SK-N-SH (cell line): ENCODE measurements at places on chromosomes 13 and 19. TPM values are rescaled to one million over a fixed set of nuclear protein-coding genes. Genes with fewer than 3 reads are reported as not detected.

DNA sequence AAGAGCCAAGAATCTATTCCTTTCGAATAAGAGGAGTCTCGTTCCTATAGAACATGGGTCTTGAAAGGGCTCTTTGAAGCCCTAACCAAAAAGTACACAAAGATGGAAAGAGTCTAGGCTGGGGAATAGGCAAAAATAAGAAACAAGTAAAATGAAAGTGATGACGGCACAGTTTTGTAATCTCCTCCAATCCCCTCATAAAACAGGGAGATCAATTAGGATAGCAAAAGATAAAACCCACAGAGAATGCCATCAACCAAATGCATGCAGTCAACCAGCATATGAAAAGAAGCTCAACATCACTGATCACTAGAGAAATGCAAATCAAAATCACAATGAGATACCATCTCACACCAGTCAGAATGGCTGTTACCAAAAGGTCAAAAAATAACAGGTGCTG is 122.4 kb upstream of the LSM14A start:
- no peaks in the 10 kb centered on the region for H3K36me3 ChIP-seq
- H3K4me1 ChIP-seq = no peaks in the 10 kb centered on the region
- no peak overlapping the region for H3K4me3 ChIP-seq
- no peak for DNase-seq

- peak overlapping the region; percentile 99 for H3K27ac ChIP-seq
- H3K27me3 ChIP-seq = no peaks in the 10 kb centered on the region
- H3K4me1 ChIP-seq = 0 out of 2 replicates have a peak, but pooled peaks cover 4% of the 10 kb centered on the region
Observed at GRCh38 chr19:13154911-13155471, 4.8 kb downstream of the IER2 start.

DNA sequence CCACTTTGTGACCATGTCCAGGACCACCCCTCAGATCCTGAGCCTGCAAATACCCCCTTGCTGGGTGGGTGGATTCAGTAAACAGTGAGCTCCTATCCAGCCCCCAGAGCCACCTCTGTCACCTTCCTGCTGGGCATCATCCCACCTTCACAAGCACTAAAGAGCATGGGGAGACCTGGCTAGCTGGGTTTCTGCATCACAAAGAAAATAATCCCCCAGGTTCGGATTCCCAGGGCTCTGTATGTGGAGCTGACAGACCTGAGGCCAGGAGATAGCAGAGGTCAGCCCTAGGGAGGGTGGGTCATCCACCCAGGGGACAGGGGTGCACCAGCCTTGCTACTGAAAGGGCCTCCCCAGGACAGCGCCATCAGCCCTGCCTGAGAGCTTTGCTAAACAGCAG is 7.7 kb upstream of the CEACAM7 start:
- H3K4me1 ChIP-seq = no peaks in the 10 kb centered on the region
- no peaks in the 10 kb centered on the region for H3K27me3 ChIP-seq
- no peak overlapping the region for H3K27ac ChIP-seq
- no peak overlapping the region for H3K4me3 ChIP-seq
- H3K36me3 ChIP-seq = no peaks in the 10 kb centered on the region
- no peak for DNase-seq

GRCh38 chr13:45702869-45703391 is 810 bp downstream of the CBY2 start:
- no peaks in the 10 kb centered on the region; the same call in 1 of the 2 replicates for H3K27me3 ChIP-seq
- H3K4me3 ChIP-seq = no peak overlapping the region
- H3K4me1 ChIP-seq = no peaks in the 10 kb centered on the region
- H3K36me3 ChIP-seq = no peaks in the 10 kb centered on the region
- no peak for DNase-seq

- no peak overlapping the region for H3K27ac ChIP-seq
- no peak overlapping the region for H3K4me3 ChIP-seq
- no peak for DNase-seq
- H3K4me1 ChIP-seq = no peaks in the 10 kb centered on the region
- H3K36me3 ChIP-seq = no peaks in the 10 kb centered on the region
Observed at GRCh38 chr13:96490496-96490989, 400.6 kb downstream of the HS6ST3 start.

Gene TTYH1
- polyA plus RNA-seq = 0.05 and 0.21 TPM in 2 replicates

GRCh38 chr13:25280396-25280795 is 6.9 kb downstream of the MTMR6 start:
- H3K4me3 ChIP-seq = no peak overlapping the region
- H3K27me3 ChIP-seq = no peaks in the 10 kb centered on the region
- H3K27ac ChIP-seq = no peak overlapping the region
- H3K4me1 ChIP-seq = no peaks in the 10 kb centered on the region
- DNase-seq = no peak

- peaks cover 15% of the 10 kb centered on the region for H3K4me1 ChIP-seq
- H3K27ac ChIP-seq = no peak overlapping the region
- peaks cover 25% of the 10 kb centered on the region for H3K36me3 ChIP-seq
Observed at GRCh38 chr19:55383279-55384130, 587 bp downstream of the TMEM238 start.

Gene ZNF99
- polyA plus RNA-seq = not detected in 2 replicates

Gene PSG1
- polyA plus RNA-seq = 0.18 and 0.19 TPM in 2 replicates

DNA sequence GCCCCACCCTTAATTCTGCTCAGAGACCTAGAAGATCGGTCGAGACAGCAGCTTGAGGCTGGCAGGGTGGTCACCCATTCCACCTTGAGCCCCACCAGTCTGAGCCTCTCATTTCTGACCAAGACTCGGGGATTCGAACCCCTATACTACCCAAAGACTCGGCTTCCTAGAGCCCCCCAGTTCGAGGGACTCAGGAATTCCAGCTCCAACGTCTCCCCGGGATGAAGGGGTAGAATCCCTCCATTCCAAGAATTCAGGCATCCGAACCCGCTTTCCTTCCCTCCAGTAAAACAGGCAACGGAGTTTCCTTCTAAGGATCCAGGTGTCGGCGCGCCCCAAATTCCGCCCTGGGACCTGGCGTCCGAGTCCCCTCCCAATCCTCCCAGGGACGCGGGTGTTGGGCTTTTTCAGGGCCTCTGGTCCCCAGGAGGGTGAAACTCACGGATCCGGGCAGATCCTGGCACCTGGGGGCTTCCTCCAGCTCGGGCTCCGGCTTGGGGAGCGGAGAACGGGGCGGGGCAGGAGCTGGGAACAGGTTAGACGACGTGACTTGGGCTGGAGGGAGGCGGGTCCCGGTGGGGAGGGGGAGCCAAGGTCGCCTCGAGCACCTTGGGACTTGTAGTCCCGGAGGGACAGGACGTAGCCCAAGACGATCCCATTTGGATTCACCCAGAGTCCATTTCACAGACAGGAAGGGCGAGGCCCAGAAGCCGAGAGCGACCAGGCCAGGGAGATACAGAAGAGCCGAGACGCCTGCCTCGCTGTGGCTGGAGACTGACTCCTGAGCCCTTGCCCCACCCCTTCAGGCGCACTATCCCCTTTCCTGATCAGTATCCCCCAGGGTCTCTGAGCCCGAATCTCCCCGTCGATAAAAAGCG is at the start of gene PPP1R13L:
TSS of gene PPP1R13L (minus strand) at position 513 of the 878 bp plus-strand sequence. CDS start 6,751 bp downstream, outside the sequence.
- peak within 1 kb of the TSS; percentile 98 for H3K27ac ChIP-seq
- peaks cover 26% of the 10 kb centered on the region; the same call in 1 of the 2 replicates for H3K4me1 ChIP-seq
- H3K4me3 ChIP-seq = peak within 1 kb of the TSS; percentile 87
- H3K36me3 ChIP-seq = peaks cover 2% of the 10 kb centered on the region; the same call in 1 of the 2 replicates
- no peaks in the 10 kb centered on the region for H3K27me3 ChIP-seq

DNA sequence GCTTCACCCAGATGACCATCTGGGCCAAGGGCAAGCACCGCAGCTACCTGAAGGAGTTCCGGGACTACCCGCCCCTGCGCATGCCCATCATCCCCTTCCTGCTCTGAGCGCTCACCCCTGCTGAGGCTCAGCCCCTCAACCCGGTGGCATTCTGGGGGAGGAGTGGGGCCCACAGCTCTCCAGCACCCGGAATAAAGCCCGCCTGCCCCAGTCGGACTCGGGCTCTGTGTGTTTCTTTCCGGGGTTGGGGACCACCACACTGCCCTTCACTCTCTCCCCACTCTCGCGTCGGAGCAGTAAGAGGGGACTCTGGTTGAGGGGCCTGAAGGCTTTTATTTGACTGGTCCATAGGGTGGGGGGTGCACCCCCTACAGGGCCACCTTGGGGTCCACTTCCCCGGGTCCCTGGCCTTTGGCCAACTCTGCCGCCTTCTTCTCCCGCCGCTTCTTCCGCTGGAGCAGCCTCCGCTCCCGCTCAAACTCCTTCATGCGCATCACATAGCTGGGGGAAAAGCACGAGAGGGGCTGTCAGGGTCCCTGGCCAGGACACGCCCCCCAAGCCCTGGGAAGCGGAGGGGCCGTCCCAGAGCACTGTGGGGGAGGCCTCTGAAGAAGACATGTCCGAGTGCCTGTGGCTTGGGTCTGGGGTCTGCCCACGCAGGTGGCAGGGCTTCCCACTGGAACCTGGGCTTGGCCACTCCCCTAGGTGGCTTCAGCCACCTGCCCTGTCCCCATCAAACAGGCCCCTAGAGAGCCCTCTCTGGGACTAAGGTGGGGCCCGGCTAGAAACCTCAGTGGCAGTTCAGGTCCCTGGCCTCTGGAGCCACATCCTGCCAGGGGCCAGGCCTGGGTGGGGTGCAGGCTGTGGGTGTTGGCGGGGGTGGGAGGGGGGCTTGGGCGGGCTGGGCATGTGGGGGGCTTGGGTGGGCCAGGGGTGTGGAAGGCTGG is 5.8 kb downstream of the NDUFB7 start:
- no peak overlapping the region for H3K4me3 ChIP-seq
- peaks cover 7% of the 10 kb centered on the region; the same call in 1 of the 2 replicates for H3K4me1 ChIP-seq
- no peaks in the 10 kb centered on the region for H3K36me3 ChIP-seq
- H3K27me3 ChIP-seq = no peaks in the 10 kb centered on the region
- no peak overlapping the region for H3K27ac ChIP-seq
- peak; percentile 23 for DNase-seq

DNA sequence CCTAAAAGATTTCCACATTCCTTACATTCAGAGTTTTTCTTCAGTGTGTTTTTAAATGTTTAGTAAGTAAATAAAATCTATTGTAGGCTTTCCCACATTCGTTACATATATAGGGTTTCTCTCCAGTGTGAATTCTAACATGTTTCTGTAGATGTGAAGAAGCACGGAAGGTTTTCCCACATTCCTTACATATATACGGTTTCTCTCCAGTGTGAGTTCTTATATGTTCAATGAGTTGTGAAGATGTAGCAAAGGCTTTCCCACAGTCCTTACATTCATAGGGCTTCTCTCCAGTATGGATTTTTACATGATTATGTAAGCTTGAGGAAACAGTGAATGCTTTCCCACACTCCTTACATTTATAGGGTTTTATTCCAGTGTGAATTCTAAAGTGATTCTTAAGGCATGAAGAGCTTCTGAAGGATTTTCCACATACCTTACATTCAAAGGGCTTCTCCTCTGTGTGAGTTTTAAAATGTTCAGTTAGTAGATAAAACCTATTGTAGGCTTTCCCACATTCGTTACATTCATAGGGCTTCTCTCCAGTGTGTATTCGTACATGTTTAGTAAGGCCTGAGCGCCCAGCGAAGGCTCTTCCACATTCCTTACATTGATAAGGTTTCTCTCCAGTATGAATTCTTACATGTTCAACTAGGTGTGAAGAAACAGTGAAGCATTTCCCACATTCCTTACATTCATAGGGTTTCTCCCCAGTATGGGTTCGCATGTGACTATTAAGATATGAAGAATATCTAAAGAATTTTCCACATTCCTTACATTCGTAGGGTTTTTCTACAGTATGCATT is 18.2 kb downstream of the ZNF121 start:
- H3K4me3 ChIP-seq = no peak overlapping the region
- no peak for DNase-seq
- no peaks in the 10 kb centered on the region for H3K27me3 ChIP-seq
- H3K27ac ChIP-seq = no peak overlapping the region

Gene HNRNPA1L2
- 4.5 and 6.7 TPM in 2 replicates for polyA plus RNA-seq

DNA sequence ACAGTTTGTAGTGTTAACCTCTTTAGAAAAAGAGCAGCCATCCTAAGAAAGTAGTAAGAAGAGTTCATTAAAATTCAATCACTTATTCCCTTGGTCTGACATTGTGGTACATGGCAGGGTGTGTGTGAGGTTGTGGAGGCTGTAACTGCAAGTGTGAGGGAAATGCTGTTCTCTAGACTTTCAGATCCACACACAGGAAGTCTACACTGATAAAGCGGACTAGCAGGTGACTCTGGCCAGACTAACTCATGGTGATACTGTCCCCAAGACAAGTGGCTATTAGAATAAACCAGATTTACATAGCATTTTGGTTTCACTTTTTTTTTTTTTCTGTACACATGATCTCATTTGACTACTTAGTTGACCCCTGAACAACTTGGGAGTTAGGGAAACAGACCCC is 10.0 kb downstream of the MTIF3 start:
- no peak overlapping the region for H3K27ac ChIP-seq
- no peak overlapping the region for H3K4me3 ChIP-seq
- H3K27me3 ChIP-seq = no peaks in the 10 kb centered on the region
- H3K4me1 ChIP-seq = no peaks in the 10 kb centered on the region
- H3K36me3 ChIP-seq = peaks cover 32% of the 10 kb centered on the region

Gene NKG7
- not detected in 2 replicates for polyA plus RNA-seq

- H3K4me3 ChIP-seq = no peak overlapping the region
- no peaks in the 10 kb centered on the region for H3K27me3 ChIP-seq
- H3K36me3 ChIP-seq = no peaks in the 10 kb centered on the region
- peak overlapping the region; percentile 92 for H3K27ac ChIP-seq
- no peak for DNase-seq
- H3K4me1 ChIP-seq = peaks cover 6% of the 10 kb centered on the region; the same call in 1 of the 2 replicates
Observed at GRCh38 chr13:37656247-37656940, 57.8 kb upstream of the POSTN start.

DNA sequence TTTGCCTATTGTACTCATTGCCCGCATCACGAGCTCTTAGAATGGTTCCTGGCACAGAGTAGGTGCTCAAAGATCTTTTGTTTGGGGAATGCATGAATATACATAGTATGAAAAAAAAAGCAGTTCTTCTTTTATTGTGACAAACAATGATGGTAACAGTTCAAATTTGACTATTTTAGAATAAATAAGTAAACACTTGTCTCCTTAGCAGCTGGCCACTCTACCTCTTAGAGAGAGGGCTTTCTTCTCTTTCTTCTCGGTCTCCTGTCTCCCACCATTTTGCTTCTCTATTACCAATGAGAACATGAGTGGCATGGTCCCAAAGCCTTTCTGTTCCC is 639 bp upstream of the SLAIN1 start:
- DNase-seq = no peak
- H3K27me3 ChIP-seq = peaks cover 10% of the 10 kb centered on the region; the same call in 1 of the 2 replicates
- H3K36me3 ChIP-seq = no peaks in the 10 kb centered on the region
- H3K4me1 ChIP-seq = peaks cover 16% of the 10 kb centered on the region; the same call in 1 of the 2 replicates
- H3K4me3 ChIP-seq = peak overlapping the region; percentile 47; the same call in 1 of the 2 replicates
- H3K27ac ChIP-seq = no peak overlapping the region; the same call in 1 of the 2 replicates

Gene ZNF101
- 2.4 and 3.8 TPM in 2 replicates for polyA plus RNA-seq

Gene ZNF667
- 3.2 and 5.0 TPM in 2 replicates for polyA plus RNA-seq

DNA sequence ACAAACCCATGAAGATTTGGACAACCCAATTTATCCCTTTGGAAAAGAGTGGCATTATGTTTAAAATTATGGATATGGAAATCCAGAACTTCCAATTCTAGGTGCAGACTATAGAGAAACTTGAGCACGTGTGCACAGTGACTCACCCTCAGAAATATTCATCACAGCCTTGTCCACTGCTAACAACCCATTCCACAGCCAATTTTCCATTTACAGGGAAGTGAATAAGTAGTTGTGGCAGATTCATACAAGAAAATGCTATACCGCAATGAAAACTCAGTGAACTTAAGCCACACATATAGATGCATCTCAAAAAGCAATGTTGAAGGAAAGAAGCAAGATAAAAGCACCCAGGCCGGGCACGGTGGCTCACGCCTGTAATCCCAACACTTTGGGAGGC is 133.3 kb downstream of the USP12 start:
- H3K36me3 ChIP-seq = no peaks in the 10 kb centered on the region
- H3K4me1 ChIP-seq = peaks cover 4% of the 10 kb centered on the region; the same call in 1 of the 2 replicates
- DNase-seq = no peak
- H3K4me3 ChIP-seq = no peak overlapping the region
- no peaks in the 10 kb centered on the region for H3K27me3 ChIP-seq
- H3K27ac ChIP-seq = no peak overlapping the region

GRCh38 chr13:44822291-44822690 is 167.0 kb downstream of the NUFIP1 start:
- no peaks in the 10 kb centered on the region for H3K36me3 ChIP-seq
- H3K4me1 ChIP-seq = peaks cover 21% of the 10 kb centered on the region; the same call in 1 of the 2 replicates
- no peaks in the 10 kb centered on the region for H3K27me3 ChIP-seq
- no peak overlapping the region for H3K27ac ChIP-seq
- no peak overlapping the region for H3K4me3 ChIP-seq

Gene IGFL4
- polyA plus RNA-seq = not detected in 2 replicates
